ENCODE measurements at places on chromosomes 1 and 21.

DNA sequence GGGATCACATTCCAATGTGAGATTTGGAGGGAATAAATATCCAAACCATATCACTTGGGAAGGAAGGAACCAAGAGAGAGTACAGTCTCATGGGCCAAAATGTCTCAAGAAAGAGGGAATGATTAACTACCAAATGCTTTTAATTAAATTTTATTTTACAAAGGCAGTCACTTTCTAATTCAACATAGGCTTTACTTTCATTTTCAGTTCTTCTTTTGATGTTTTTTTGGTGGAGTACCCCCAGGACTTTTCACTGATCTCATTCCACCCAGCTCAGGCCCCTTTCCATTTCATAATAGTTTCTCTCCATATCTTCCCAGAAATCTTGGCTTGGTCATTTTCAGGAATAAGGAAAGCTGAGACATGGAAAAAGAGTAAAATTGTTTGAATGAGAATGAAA lies 5.1 kb upstream of the SLAMF7 start:
- no peak for DNase-seq

DNA sequence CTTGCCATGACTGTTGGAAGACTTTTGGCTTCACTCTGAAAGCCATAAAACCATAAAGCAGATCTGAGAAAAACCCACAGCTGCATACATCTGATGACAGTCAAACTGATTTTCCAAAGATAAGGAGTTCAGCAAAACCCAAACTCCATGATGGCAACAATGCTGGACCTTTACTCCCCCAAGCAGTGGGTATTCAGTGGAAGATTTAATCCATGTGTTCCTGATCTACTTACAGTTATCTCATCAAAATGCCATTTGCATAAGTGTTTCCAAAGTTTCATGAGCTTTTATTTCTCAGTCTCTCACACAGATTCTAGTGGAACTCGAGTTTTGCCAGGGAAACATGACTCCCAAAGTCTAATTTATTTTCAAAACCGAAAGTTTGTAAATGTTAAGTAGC lies 184.9 kb downstream of the ZC3H11B start:
- no peak for DNase-seq

DNA sequence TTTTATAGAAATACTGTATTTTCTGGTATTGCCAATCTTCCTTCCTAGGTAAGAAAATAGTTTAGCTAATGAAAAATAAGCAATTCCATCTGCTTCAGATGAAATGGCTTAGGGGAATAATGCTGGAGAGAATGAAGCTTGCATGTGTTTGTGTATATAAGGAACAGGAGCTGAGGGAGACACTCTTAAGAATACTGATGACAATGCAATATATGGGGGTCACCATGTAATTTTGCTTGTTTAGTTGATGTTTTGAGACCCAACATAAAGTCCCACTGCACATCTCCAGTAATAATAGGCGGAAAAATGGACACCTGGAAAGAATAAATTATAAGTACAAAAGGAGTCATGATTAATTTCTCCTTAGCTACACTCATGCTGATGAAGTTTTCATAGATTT lies 110.8 kb upstream of the BRINP3 start:
- DNase-seq, result no peak

DNA sequence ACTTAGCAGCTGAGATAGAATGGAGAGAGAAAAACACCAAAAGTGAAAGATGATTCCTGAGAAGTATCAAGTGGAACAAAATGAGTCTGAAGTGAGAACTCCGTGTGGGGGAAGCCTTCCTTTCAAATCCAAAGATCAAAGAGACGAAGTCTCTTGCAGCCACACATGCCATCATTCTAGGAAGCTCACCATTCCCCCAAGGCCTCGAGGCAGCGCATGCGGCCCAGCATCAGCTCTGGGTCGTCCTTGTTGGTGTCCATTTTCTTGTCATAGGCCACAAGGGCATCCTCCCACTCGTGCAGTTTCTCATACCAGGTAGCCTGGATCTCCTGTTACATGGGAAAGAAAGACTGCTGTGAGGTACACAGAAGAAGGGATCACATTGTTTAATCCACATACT lies 32.2 kb upstream of the ANGPTL7 start:
- no peak for DNase-seq

DNA sequence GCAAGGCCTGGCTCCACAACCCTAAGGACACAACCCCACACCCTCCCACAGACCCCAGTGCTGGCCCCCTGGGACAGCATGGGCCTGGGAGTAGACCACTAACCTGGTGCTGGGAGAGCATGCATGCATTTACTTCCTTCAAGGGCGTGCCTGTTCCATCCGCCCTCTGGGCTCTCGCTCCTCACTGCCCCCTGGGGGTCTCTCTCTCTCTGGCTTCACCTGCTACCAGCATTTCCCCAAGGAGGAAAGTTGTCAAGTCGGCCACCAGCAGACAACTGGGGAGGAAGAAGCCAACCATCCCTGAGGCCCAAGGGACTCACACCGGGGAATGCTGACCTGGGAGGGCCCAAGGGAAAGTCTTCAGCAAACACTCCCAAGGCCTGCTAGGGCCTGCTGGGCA lies 6.5 kb downstream of the LRP8 start:
- DNase-seq, result no peak

GRCh38 chr1:53367503-53368313 lies 39.8 kb upstream of the LRP8 start:
- no peak for DNase-seq

DNA sequence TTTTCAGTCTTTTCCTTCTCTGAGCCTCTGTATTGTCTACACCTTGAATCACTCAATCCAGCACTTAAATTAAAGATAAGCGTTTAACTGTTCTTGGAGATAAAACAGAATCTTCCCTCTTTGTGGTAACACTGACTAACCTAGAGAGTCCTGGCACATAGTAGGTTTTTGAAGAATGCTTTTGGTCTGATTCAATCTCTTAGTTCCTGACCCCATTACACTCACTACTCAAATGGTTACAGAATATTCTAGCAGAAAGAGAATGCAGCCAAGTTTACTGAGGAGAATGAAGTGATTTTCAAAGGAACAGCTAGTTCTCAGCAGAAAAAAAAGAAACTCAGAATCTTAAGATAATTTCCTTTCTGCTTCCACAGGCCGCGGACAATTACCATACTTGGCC lies 309.2 kb upstream of the PRMT6 start:
- no peak for DNase-seq

DNA sequence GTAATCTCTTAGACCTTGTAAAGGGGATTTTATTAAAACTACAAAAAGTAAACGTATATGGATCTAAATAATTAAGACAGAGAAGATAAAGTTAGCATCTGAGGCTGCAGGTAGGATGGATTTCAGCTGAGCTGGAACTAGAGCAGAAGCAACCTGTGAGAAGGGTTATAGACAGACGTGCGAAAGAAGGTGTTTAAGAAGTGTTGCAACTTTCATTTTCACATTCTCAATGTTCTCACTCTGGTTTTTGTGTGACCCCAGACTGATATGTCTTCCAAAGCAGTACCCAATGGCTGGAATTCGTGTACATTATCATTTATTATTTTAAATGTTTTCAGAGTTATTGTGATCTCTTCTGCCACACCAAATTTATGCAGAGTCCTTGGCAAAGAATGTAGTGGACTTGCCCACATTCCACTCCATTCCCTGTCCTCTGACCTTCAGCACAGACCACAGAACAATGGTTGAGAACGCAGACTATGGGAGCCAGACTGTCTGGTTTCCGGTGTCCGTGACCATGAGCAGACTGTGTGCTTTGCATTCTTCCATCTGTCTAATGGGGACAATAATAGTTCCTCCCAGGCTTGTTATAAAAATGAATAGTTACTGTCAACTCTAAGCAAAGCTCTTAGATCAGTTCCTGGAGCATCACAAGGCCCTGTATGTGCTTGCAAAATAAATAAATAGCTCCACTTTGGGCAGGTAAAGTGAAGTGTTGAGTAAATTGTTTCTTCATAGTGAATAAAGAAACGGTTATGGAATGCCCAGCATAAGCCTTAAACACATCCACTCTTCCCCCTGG lies 140.6 kb upstream of the SAMSN1 start:
- no peak for DNase-seq

DNA sequence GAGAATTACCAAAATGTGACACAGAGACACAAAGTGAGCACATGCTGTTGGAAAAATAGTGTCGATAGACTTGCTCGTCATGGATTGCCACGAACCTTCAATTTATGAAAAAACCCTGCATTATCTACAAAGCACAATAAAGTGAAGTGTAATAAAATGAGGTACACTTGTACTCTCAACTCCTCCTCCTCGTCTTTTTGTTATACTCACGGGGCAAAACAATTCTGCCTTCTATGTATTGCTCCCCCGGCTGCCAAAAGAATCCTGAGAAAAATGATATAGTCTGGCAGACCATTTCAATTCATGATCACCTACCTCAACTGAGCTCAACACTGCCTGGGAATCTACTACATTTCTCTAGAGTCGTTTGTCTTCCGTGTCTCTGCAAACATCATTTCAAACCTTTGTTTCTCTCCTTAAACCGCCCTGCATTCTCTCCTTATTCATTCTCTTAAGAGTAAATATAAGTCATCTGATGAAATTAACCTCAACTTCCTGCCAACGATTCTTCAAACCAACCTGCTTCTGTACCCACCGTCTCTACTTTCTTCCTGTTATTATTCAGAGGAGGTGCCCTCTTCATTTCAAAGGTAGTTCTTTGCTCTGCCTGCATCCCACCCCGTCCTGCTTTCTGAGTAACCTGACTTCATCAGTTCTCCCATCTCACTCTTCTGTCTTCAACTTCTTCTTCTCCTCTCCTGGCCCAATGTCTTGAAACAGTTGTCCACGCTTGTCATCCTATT lies 12.9 kb upstream of the IL19 start:
- DNase-seq, result no peak

- DNase-seq, result peak; percentile 61
Observed at GRCh38 chr1:10253755-10254154, 43.4 kb downstream of the KIF1B start.

- no peak for DNase-seq
Observed at GRCh38 chr1:73637264-73637663, 560.7 kb downstream of the LRRIQ3 start.

DNA sequence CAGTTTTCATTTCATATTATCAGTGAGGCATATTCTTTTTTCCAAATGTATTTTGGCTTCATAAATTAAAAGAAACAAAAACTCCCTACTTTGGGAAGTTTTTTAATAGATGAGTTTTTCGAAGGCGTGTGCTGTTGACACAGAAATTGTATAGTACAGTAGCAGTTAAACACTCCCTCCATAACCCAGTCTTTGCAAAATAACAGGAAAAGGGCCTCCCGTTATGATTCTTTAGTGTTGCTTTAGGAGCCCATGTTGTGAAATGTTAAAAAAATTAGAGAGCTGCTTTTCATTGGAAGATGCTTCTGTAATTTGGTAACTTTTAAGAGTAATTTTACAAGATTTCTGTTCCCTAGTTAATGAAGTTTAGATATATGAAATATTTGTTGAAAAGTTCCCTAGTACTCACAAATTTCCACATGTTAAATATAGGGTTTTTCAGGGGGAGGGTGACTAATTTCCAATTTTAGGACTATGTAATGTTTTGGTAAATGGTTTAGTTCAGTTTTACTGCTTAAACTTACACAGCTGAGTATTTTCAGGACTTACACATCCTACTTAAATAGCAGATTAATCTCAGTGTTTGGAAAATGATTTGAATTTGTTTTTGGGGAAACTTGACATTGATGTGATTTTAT lies 2.0 kb downstream of the CAMSAP2 start:
- no peak for DNase-seq

DNA sequence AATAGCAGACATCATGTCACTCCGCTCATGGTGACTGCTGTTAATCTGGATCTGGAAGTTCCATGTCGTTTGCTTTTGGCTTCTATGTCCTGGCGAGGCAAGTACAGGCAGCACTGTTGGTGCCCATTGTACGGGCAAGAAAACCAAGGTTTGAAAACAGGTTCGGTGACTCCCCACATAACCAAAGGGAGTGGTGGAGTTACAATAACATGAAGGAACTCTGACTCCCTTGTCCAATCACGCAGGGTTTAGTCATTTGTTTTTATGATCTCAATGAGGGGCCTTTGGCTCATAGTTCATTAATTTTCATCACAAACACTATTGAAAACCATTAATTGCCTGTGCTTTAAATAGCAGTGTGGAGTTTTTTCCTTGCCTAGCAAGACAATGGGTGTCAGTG lies 82.9 kb upstream of the SSX2IP start:
- peak; percentile 78 for DNase-seq

- no peak for DNase-seq
Observed at GRCh38 chr1:7048395-7048794, 263.1 kb downstream of the CAMTA1 start.

DNA sequence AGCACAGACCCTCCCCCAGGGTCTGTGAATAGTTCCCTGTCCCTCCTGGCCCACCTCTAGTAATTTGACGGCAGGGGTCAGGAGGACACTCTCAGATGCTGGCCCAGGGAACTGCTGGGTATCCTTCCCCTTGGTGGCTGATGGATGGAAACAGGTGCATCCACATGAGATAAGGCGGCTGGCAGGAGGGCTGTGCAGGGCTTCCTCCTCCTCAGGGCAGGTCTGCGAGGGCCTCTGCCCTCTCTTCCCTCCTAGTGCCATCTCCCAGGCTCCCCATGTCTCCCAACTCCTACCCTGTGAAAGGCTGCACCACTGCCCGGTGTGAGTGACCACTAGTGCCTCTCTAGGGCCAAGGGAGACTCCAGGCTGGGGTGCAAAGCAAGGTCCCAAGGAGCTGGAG lies 123.9 kb downstream of the GLIS1 start:
- no peak for DNase-seq

- DNase-seq, result no peak
Observed at GRCh38 chr1:237687804-237688203, 202.9 kb downstream of the ZP4 start.

GRCh38 chr1:88897070-88897730 lies 5.8 kb upstream of the GTF2B start:
- DNase-seq, result no peak

GRCh38 chr1:101051688-101052638 lies 26.4 kb upstream of the DPH5 start:
- no peak for DNase-seq

DNA sequence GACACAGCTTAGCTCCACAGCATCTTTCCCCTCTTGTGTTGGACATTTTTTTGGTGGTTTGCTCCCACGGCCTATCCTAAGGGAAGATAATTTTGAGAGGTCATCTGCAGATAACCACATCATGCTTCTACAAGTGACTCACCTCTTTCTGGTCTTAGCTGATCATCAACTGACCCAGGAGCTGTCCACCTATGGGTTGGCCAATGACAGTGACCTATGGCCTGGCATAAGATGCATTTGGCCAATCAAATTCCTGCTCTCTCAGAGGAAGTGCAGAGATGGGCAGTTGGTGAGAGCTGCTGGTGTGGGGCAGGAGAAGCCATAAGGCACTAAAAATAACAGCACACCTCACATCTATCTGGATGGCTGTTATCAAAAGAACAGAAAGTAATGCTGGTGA lies 100.0 kb upstream of the CLDN14 start:
- DNase-seq, result no peak

DNA sequence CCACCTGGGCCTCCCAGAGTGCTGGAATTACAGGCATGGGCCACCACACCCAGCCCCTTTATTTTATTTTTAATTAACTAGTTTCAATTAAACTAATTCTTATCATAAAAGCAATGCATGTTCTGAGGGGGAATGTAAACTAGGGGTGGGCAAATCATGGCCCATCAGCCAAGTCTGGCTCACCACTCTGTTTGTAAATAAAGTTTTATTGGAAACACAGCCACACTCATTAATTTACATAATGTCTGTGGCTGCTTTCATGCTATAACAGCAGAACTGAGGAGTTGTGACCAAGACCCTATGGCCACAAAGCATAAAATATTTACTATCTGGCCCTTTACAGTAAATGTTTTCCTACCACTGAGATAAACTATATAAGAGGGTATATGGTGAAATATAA lies 28.7 kb upstream of the IPO9 start:
- no peak for DNase-seq

GRCh38 chr21:26138615-26139257 lies 31.8 kb downstream of the APP start:
- DNase-seq, result no peak
